ENCODE measurements at places on chromosomes 12 and 14.

GRCh38 chr12:68334132-68334531 is 2.0 kb upstream of the MDM1 start:
- peak; percentile 54 for DNase-seq

- no peak for DNase-seq
Measured at GRCh38 chr12:131589966-131590365, 120.9 kb upstream of the SFSWAP start.

- no peak for DNase-seq
Measured at GRCh38 chr14:89277203-89277602, 139.8 kb downstream of the FOXN3 start.

GRCh38 chr12:499837-500458 is 40.2 kb downstream of the B4GALNT3 start:
- DNase-seq, result no peak

GRCh38 chr12:122869207-122869973 is 26.5 kb downstream of the VPS37B start:
- no peak for DNase-seq

DNA sequence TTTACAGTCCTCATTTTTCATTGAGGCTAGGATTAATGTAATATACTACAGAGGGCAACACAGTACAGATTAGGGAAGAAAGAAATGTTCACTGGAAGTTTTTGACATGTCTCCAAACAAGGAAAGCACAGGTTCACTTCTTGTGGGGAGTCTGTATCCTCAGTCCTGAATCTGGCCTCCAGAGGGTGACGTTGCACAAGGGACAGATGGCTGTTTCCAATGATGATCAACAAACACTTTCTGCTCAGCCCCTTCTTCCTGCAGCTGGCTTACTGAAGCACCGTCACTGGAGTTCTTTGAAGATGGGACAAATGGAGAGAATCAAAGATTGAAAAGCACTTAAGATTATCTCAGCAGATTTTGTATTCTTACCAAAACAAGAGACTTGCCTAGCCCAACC is 123.3 kb upstream of the OR4E1 start:
- peak; percentile 30 for DNase-seq

DNA sequence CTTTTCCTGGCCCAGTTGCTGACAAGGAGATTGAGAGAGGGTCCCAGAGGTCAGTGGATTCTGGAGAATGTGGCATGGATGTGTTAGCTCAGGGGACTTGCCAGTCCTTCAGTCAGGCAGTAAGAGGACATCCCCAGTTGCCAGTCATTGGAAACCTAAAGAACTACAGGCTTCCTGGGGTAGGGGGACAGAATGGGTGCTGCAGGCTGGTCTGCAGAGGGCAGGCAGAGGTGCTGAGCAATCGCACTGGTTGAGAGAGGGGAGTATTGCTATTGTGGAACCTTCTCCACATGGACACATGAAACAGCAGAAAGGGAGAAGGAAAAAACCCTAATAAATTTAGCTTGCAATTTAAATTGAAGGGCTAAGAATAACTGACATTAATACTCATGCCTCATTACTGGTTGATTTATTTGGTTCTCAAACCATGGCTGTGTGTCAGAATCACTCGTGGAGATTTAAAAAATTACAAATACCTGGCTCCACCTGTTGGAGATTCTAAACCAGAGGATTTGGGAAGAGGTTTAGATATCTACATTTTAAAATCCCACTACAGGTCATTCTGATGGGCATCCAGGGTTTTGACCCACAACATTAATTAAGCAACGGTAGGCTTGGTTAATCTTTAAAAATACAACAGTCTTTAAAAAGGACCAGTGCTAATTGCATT is 71.2 kb upstream of the SLC38A2 start:
- DNase-seq, result no peak

- no peak for DNase-seq
Measured at GRCh38 chr14:23101213-23101970, 3.4 kb downstream of the CIROP start.

- DNase-seq, result peak; percentile 86
Measured at GRCh38 chr12:110776410-110776809, 33.7 kb upstream of the PPP1CC start.

GRCh38 chr12:56278905-56279304 is 12.2 kb downstream of the COQ10A start:
- no peak for DNase-seq

DNA sequence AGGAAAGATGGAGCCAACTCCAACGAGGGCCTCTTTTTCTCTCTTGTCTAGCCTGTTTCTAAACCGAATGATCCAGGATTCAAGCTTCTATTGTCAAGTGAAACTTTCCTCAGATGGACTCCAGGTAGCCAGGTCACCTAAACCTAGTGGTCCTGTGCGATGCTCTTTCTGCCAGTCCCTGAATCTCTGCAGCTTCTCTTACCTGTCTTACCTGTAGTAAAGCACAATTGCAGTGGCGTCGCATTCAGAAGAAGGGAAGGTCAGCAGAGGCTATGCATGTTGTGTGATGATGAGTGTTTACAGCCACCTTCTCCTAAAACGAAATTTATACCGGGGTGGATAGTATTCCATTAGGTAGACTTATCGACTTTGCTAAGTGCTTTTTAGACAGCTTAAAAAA is 47.4 kb upstream of the TRAF3 start:
- no peak for DNase-seq

GRCh38 chr12:1348606-1349005 is 245.8 kb downstream of the FBXL14 start:
- no peak for DNase-seq

- no peak for DNase-seq
Measured at GRCh38 chr12:63997198-63997597, 152.7 kb downstream of the SRGAP1 start.

- DNase-seq, result peak; percentile 86
Measured at GRCh38 chr12:103632554-103633216, 45.6 kb downstream of the STAB2 start.

GRCh38 chr12:24919346-24920001 is 29.4 kb downstream of the BCAT1 start:
- peak; percentile 65 for DNase-seq

GRCh38 chr12:30525171-30525570 is 170.5 kb downstream of the IPO8 start:
- no peak for DNase-seq

Measured in activated CD4-positive, alpha-beta T cell treated with anti-CD3 and anti-CD28 coated beads, Interleukin-10, Interleukin-2, amounts not matched to agents 100 ng/mL and 50 ng/mL, durations not matched to agents 16 hours and 8 hours (primary cell).